T-cell (primary cell): ENCODE measurements at places on chromosomes 13 and 19.

DNA sequence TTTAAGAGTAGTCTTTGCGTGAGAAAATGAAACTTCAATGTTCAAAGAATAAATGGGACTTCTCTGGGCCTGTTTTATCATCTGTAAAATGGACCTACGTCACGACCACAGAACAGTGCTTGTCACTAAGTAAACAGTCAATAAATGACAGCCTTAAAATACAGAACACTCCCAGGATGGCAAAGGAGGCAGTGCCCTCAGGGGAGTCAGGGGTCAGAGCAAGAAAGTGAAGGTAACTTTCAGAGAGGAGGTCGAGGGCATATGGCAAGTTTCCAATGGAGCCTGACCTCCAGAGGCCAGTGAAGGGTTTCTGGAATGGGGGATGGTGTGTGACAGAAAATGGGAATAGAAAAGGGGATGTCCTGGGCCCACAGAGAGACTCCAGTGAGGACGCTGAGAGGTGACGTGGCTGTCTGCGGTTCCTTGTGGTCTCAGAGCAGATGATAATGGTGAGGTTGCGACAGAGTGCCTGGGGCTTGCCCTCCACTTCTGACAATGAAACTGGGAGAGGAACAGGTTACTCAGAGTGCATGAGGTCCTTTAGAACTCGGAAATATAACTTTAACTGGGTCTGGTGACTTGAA, 91.8 kb downstream of the UBL3 start:
- DNase-seq, result peak; percentile 58

DNA sequence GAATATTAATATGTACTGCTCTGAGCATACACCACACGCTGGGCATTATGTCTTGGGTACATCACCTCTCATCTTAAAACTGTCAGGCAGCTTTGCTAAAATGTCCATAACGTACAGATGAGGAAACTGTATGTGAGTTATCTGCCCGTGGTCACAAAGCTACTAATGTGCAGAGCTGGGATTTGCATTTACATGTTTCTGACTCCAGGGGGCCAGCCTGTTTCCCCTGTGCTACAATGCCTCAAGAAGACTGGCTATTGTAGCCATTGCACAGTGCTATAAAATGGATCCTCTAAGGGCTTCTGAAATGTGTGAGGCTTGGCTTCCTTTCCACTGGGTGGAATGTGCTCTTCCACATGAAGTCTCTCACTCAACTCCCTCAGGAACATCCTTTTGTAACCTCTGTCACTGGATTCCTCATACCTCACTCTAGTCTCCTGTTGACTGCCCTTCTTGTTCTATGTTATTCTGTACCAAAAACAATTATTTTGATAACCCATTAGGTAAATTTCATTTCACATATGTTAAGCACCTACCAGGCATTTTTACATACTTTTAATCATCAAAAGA, 95.6 kb upstream of the HTR2A start:
- DNase-seq, result no peak

DNA sequence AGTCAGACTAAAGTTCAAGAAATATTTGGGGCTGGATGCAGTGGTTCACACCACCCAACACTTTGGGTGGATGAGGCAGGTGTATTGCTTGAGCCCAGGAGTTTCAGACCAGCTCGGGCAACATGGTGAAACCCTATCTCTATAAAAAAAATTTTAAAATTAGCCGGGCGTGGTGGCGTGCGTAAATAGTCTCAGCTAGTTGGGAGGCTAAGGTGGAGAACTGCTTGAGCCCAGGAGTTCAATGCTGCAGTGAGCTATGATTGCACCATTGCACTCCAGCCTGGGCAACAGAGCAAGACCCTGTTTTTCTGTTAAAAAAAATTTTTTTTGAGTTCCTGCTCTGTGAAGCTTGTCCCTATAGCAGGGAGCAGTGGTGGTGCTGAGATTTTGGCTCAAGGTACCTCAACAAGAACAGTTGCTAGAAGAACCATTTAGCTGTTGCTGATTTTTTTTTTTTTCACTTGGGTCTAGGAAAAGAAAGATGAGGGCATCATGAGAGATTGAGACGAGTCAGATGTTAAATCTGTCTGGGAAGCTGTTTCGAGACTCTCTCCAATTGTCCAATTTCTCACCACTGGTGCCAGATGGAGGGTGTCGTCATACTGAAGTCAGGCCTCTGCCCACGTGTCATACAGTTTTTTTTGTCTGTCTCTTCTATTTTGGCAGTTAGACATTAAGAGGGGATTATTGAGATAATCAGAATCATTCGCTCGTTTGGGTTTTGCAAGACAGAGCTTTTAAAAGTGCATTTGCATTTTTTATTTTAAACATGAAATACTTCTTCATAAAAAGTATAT, 3.7 kb downstream of the SLC25A42 start:
- no peak for DNase-seq

DNA sequence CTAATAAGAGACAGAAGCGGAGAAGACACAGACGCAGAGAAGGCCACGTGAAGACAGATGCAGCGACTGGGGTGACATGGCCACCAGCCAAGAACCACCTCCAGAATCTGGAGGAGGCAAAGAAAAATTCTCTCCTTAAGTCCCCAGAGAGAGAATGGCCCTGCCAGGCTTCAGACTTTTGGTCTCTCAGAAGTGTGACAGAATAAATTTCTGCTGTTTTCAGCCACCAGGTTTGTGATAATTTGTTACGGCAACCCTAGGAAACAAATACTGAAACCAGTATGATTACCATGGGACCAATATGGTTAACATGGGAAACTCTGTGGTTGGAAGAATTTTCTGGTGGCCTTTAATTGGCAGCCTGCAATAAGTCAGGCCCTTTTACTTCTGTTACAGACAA, 63.9 kb upstream of the DOCK9 start:
- no peak for DNase-seq

GRCh38 chr19:3720349-3720917, 12.2 kb downstream of the TJP3 start:
- no peak for DNase-seq
